ENCODE measurements at places on chromosomes 12 and 14. TPM values are rescaled to one million over a fixed set of nuclear protein-coding genes. Genes with fewer than 3 reads are reported as not detected.

The C12orf54 gene
- polyA plus RNA-seq: not detected

GRCh38 chr12:52971679-52972329 lies 22.9 kb downstream of the KRT18 start:
- DNase-seq: no peak

The RNASE3 gene
- not detected for polyA plus RNA-seq

The EML1 gene
- 37.7 TPM for polyA plus RNA-seq

The DAO gene
- polyA plus RNA-seq: not detected

The AKAP5 gene
- 0.77 TPM for polyA plus RNA-seq

GRCh38 chr14:98197933-98198332 lies 1074.1 kb downstream of the BCL11B start:
- no peak for DNase-seq

DNA sequence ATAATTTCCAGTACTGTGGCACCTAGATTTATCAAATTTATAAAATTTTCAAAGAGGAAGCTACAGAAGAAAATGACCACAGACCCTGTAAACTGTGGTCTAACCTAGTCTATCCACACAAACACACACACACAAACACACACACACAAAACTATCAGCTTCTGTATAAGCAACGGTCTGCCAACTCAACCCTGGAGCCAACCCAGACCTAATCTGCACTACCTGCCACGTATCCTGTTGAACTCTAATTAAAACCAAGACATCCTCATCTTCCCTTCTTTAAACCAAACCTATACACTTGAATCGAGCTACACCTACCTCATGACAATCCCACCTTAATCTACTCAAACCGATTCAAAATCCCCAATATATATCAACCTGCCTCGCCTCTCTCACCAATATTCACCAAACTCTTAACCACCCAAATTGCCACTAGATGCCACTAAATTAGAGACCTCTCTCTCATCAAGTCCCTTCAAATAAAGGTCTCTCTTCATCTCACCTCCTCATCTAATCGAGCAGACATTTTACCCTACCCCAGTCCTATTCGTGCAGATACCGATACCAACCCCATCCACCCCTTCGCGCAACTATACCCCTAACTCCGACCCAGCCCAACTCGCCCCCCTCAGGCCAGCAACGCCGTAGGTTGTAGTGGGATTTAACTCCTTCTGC lies 808 bp downstream of the ACIN1 start:
- no peak for DNase-seq

The ACOT4 gene
- 0.45 TPM for polyA plus RNA-seq

The CMA1 gene
- not detected for polyA plus RNA-seq

The SPX gene
- polyA plus RNA-seq: 0.12 TPM

GRCh38 chr14:42517806-42518500 lies 911.3 kb downstream of the LRFN5 start:
- no peak for DNase-seq

GRCh38 chr14:97095269-97095668 lies 298.1 kb downstream of the VRK1 start:
- DNase-seq: no peak

- no peak for DNase-seq
Measured at GRCh38 chr14:96040828-96041371, 1.7 kb downstream of the C14orf132 start.

The INSM2 gene
- not detected for polyA plus RNA-seq

- no peak for DNase-seq
Measured at GRCh38 chr14:91737619-91738018, 5.7 kb upstream of the CATSPERB start.

The VPS33A gene
- polyA plus RNA-seq: 23.5 TPM

DNA sequence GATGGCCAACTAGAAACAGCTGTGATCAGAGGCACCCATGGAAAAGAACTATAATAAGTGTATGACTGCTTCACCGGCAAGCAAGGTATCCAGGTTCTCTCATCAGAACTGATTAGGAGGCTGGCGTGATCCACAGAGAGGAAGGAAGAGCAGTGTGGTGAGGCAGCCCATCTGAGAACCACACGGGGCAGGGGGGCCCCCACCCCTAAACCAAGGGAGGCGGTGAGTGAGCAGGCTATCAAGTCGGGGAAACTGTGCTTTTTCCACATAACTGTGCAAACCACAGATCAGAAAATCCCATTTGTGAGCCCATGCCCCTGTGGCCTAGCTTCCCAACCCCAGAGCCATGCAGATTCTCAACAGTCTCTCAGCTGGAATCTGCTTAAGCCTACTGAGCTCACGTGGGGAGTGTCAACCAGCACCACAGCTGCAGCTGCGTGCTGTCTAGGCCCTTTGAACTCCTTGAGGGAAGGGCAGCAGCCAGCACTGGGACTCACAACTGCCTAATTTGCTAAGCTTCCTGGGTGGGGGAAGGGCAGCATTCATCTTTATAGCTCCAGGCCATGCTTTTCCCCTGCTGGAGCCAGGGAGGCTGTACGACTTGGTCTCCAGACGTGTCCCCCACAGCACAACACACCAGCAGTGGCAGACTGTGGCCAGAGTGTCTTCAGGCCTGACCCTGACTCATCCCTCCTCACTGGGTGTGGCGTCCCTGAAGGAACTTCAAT lies 444.4 kb upstream of the ATP2B1 start:
- no peak for DNase-seq

The C12orf60 gene
- 0.57 TPM for polyA plus RNA-seq

- no peak for DNase-seq
Measured at GRCh38 chr14:91614187-91614586, 104.1 kb upstream of the PPP4R3A start.

- DNase-seq: no peak
Measured at GRCh38 chr12:64105026-64105425, 117.1 kb downstream of the KICS2 start.

DNA sequence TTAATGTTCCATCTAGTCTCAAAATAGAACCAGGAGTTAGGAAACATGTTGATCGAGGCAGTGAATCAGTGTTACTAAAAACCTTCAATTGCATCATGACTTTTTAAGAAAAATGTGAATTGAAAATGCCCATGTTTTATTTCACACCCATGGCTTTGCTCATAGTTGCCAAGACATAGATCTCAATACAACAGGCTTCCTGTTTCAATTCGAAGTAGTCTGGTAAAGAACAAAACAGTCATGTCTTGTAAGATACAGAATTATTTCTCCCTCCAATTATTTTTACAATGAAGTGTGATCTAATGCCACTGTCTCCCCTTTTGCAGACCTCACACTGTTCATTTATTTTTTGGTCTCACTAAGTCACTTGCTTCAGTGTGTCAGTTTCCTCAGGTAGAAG lies 44.6 kb upstream of the FAR2 start:
- no peak for DNase-seq

GRCh38 chr12:56146492-56147460 lies 5.6 kb upstream of the MYL6B start:
- DNase-seq: no peak

The AHNAK2 gene
- 10.5 TPM for polyA plus RNA-seq

GRCh38 chr12:96462571-96463280 lies 26.7 kb upstream of the CFAP54 start:
- DNase-seq: no peak

The TOMM20L gene
- not detected for polyA plus RNA-seq

DNA sequence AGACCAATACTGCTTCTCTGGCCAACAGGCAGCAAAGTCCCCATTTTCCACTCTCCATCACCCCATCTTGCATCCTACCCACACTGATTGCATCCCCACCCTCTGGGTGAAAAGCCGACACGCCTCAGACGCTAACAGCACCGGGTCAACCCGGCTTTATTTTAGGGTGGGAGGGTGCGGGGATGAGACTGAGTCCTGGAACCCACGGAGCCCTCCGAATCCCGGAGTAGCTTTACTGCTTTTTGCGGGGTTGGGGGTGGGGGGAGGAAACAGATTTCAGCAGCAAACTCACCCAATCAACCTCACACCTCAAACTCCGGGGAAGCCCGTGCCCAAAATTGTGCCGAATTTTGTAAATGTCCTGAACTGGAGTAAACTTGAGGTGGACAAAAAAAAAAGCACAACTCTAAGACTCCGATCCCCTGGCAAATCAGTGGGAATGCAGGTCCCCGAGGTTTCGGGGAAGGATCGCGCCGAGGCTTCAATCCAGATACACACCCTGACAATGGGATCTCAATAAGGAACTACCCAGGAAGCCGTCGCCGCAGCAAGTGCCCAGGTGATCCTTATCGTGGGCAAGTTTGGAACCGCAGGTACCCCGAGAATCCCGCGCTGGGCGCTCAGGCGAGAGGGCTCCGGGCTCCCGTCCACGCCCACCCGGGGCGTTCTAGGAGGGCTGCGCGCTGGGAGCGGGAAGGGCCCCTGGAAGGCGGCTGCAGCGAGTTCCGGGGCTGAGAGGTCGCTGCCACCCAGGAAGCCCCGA lies 1.1 kb downstream of the GCH1 start:
- no peak for DNase-seq

DNA sequence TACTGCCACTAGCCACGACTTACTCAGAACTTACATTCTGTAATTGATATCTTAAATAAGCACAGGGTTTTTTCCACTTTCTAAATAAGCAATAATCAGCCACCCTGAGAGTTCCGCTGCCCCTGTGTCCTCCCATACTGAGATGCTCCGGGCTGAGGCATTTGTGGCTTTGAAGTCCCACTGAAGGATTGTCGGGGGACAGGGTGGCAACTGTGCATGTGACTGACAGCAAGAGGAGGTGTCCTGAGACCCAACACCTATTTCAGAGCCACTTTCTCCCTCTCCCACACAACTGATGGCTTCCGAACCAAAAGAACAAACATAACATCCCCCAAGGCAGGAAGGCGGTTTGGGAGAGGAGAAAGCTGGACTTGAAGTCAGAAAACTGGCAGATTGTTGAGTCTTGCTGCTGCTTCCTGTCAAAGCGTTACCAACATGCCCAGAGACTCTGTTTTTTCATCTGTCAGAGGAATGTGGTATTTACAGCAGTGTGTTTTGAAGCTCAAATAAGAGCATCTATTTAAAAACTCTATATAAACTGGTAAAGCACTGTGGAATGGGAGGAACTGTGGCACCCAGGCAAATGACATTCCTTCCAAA lies 157.9 kb upstream of the FKBP4 start:
- DNase-seq: no peak

The MGST1 gene
- 647 TPM for polyA plus RNA-seq

- DNase-seq: no peak
Measured at GRCh38 chr12:113230315-113231234, 9.3 kb downstream of the TPCN1 start.

- no peak for DNase-seq
Measured at GRCh38 chr12:51826881-51827280, 21.6 kb downstream of the FIGNL2 start.

The TBX5 gene
- polyA plus RNA-seq: 16.8 TPM

- no peak for DNase-seq
Measured at GRCh38 chr14:81837304-81837703, 303.7 kb upstream of the SEL1L start.

DNA sequence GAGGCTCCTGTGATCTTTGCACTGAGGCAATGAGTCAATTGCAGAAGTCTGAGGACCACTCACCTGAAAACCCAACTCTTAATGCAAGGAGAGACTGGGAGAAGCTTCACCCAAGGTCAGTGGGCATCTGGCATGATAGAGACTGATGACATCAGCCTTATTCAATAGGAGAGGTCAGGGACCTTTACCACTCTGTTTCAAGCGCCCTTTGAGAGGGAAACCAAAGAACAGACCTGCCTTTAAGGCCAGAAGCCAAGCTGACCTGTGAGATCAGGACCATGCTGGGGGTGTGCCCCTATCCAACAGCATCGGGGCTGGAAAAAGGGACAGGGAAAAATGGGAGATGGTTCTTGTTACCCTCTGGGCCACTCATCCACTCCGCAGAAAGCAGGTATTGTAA lies 83.3 kb upstream of the FOXN3 start:
- DNase-seq: no peak

The TCL1B gene
- not detected for polyA plus RNA-seq

- peak; percentile 84 for DNase-seq
Measured at GRCh38 chr14:50955373-50956043, 11.2 kb upstream of the PYGL start.

DNA sequence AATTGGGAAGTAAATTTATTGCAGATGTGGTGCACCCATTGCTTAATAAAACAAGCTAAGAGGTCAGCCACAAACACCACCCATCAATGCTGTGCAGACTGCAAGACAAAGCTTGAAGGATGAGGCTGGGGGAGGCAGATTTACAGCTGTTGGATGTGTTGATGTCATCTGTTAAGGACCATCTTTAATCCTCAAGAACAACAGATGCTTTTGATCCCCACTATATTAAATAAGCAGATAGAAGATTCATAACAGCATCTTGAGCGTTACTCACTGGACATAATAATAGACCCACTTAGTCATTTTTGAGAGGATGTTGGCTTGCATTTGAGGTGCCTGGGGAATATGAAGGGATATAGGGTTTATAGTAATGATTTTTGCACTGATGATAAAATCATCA lies 58.8 kb downstream of the GPR68 start:
- no peak for DNase-seq

- no peak for DNase-seq
Measured at GRCh38 chr12:69732088-69732487, 6.6 kb upstream of the RAB3IP start.

- DNase-seq: peak; percentile 18
Measured at GRCh38 chr12:121466794-121467637, 67.1 kb downstream of the RNF34 start.

GRCh38 chr14:53599221-53599945 lies 357.2 kb downstream of the BMP4 start:
- DNase-seq: no peak

DNA sequence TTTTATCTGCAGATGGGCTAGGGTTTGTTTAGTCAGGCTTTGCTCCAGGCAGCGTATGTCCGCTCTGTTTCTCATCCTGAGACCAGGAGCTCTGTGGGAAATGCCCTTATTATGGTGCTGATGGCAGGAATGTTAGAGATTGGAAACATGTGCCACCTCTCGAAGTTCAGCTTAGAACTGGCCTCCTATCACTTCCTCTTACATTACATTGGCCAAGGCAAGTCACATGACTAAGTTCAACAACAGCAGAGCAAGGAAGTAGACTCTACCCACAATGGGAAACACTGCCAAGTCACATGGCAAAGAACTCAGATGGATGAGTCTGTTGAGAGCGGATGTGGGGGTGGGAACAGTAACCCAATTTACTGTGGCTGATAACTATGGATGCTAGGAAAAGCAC lies 161.9 kb upstream of the WSCD2 start:
- no peak for DNase-seq

The HOXC12 gene
- polyA plus RNA-seq: not detected
